HS-27A (cell line): ENCODE measurements at places on chromosomes 4 and X.

- no peak for DNase-seq
Measured at GRCh38 chr4:188246488-188246887, 107.2 kb downstream of the TRIML1 start.

DNA sequence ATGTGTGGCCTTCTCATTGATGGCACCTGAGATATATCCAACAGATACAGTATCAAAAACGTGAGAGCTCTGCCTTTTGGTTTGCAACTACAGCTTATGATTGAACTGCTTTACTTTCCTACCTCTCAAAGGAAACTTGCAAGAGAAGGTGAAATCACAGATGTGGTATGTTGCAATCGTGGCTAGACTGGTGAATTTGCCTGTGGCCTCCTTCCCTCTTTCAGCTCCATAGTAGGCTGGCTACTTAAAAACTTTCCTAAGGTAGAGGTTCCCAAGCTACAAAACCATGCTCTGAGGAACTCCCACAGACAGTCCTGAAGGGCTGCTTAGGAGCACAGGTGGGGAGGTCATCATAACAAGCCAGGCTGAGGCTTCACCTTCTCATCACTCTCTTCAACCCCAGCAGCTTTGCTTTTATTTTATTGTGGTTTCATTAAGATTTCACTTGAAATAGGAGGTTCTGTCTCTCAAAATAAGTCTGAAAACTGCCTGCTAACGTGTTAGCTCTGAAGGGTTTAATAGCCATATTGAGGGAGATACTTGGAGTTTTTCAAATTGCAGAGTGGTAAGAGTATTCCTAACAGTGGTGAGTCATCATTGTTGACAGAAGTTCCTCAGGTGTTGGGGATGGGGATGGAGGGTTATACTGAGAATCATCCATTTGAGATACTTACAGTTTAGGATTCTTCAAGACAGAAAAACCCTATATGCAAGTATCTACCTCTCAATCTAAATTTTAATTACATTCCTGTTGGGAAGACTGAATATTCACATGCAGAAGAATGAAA, 93.5 kb upstream of the UCP1 start:
- DNase-seq = no peak

DNA sequence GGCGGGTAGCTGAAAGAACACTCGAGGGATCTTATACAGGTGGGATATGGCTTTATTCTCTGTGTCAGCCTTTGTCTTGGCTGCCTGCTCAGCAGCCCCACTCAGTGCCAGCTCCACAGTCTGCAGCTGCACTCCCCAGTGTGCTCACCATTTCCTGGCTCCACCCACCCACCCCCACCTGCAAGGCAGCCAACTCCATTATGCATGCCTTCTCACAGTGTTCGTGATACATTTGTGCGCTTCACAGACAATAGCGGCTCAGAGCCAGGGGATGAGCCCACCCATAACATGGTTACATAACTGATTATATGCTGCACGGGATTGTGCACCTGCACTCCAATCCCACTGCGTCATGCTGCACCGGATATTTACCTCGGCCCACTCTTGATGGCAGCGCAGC, 8.8 kb upstream of the TMEM128 start:
- no peak for DNase-seq

- DNase-seq = peak; percentile 41
Measured at GRCh38 chrX:109732017-109732801, 848 bp downstream of the ACSL4 start.

DNA sequence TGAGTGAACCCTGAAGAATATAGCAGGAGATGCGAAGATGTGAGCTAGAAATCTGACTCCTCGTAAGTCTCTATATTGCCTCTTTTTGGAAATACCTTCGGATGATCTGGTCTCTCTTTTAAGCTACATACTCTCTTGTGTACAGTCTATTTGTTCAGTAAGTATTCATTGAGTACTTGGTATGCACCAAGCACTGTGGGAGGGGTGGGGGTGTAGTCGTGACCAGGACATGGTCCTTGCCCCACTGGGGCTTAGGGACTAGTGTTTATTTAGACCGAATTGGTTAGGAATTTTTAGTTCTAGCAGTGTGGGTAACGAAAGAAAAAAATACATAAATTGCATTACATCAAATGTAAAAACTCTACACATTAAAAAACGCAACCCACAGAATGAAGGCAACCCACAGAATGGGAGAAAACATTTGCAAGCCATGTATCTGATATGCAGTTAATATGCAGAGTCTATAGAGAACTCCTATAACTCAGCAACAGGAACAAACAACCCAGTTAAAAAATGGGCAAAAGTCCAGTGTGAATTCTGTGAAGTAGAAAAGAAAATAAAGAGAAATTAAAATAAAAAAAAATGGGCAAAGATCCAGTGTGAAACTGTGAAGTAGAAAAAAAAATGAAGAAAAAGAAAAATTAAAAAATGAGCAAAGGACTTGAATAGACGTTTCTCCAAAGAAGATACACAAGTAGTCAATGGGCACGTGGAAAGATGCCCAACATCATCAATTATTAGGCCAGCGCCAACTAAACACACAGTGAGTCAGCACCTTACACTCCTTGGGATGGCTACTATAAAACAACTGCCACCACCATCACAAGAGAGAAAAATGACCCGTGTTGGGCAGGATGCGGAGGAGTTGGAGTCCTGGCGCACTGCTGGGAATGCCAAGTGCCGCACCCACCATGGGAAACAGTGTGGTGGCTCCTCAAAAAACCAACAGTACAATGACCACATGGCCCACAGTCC, 43.8 kb downstream of the RGS12 start:
- no peak for DNase-seq

- DNase-seq = no peak
Measured at GRCh38 chr4:53113431-53114225, 251.5 kb downstream of the RASL11B start.

- DNase-seq = no peak
Measured at GRCh38 chr4:187485676-187486075, 509.9 kb upstream of the ZFP42 start.

GRCh38 chr4:187666697-187667494, 328.7 kb upstream of the ZFP42 start:
- no peak for DNase-seq

GRCh38 chrX:77977095-77977494, 7.7 kb upstream of the PGAM4 start:
- DNase-seq = no peak

DNA sequence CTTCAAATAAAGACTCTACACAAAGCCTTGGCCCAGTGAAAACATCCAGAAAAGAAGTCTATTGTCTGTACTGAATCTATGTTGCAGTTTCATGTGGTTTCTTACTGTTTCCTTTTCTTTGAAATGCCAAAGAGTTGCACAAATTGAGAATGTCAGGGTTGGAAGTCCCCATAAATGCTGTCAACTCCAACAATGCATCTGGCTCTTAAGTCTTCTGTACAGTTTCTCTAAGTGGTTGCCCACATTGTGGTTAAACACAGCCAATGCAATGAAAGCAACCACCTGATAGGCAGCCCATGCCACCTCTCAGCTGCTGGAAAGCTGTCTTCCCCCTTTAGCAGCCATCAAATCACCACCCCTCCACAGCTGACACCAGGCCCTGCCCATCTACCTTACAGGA, 67.2 kb upstream of the C1GALT1C1 start:
- DNase-seq = no peak

DNA sequence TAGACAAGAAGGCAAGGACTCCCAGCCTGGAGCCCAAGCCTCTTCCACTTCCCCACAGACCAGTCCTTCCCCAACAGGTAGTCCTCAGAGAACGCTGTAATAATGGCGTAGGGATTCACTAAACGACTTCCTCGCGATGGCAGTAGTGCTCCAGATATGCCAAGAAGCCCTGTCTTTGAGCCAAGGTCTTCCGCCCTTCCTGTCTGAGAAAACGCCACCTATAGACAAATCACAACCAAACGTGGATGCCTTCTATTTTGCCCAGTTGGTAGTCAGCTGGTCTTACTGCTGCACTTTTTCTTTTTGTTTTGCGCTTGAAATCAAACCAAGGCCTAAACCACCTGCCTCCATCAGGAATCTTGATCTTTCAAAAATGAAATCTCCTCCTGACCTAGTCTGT, 203.3 kb downstream of the OR13H1 start:
- no peak for DNase-seq

DNA sequence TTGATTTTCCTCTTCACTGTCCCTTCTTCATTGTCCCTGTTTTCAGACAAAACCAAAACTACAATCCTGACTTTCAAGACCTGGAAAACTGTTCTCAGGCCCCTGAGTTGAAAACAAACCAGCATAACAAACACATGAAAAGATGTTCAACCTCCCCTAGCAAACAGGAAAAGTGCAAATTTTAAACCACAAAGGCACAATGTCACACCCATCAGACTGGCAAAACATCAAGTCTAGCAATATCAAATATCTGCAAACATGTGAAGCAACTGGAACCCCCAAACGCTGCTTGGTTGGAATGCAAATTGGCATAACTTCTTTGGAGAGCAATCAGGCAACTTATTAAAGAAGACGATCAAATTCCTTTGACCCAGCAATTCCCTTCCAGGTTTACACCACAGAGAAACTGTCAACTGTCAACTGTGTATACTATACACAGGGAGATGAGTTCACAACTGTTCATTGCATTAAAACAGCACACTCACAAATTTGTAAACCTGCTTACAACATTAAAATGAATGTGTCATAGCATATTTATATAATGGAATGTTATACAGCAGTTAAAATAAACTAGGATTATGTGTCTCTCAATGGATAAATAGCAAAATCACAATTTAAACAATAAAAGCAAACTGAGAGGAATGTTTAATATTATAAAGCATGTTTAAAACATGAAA, 7.0 kb downstream of the USP46 start:
- no peak for DNase-seq

GRCh38 chrX:118254611-118255010, 91.3 kb upstream of the WDR44 start:
- peak; percentile 9 for DNase-seq

- no peak for DNase-seq
Measured at GRCh38 chr4:41927796-41928499, 7.3 kb upstream of the TMEM33 start.

- DNase-seq = no peak
Measured at GRCh38 chrX:135273162-135273561, 21.3 kb downstream of the ETDA start.

- DNase-seq = no peak
Measured at GRCh38 chr4:186502231-186502630, 53.1 kb downstream of the MTNR1A start.

DNA sequence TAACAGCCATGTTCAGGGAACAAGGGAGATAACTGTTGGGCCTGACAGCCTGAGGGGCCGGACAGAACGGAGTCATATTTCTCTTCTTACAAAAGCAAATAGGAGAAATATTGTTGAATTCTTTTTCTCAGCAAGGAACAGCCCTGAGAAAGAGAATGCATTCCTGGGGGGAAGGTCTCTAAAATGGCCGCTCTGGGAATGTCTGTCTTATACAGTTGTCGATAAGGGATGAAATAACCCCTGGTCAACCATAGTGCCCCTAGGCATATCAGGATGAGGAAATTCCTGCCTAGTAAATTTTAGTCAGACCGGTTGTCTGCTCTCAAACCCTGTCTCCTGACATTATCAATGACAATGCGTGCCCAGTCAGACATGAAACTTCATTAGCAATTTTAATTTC, 1925.5 kb downstream of the PCDH7 start:
- no peak for DNase-seq

DNA sequence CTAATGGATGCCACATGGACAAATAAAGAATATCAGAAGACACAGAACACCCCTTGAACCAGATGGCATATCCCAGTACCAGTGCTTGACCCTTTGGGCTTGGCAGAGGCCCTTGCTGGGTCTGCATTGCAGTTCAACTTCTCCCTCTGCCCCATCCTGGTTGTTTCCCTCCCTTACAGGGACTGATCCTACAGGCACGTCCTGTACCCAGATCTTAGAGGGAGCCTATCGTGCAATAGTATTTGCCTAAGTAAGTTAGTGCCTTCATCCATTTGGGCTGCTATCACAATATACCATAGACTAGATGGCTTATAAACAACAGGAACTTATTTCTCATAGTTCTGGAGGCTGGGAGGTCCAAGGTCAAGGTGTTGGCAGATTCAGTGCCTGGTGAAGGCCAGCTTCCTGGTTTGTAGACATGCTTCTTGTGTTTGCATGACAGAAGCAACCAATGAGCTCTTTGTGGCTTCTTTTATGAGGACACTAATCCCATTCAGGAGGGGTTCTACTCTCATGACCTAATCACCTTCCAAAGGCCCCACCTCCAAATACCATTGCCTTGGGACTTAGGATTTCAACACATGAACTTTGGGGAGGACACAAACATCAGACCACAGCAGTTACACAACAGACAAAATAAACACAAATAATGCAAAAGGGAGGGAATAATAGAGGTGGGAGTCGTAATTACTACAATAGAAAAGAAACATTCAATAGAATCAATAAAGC, 146.5 kb upstream of the MSX1 start:
- DNase-seq = no peak

- no peak for DNase-seq
Measured at GRCh38 chrX:24561121-24561520, 86.0 kb downstream of the PCYT1B start.

DNA sequence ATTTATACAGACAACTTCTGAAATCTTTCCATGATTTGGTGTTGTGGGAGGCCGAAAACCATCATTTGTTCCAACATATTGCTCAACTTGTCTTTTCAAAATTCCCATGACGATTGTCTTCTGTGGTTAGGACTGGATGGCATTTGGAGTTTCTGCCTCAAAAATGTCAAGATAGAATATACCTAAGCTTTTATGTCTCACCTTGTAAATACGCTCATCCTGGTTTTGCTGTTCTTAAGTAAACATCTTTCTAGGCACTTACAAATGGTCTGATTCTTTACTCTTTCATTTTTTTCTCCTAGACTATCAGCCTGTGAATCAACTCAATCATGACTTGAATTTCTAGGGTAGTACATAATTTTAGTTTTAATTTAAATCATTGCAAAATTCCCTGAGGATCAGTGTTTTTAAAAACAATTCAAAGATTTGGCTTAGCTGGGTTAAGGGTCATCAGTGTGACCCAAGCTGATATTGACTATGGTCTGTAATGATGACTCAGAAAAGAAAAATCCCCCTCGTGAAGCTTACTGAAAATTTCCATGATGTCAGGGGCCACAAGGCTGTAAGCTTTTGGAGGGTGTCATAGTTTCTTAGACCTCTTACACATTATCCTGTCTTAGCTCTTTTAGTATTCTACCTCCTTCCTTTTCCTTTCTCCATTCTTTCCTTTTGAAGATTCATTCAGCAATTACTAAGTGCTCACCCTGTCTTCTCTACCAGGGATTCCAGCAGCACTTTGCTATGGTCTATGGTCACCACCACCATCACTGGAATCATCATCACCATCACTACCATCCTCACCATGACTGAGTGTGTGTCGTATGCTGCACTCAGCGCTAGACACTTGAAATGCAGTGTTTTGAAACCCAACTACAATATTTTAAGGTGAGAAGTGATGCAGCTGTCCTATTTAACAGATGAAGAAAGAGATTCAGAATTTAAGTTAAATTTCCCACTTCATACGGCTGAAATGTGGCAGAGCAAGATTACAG, 124.4 kb downstream of the CPE start:
- peak; percentile 14 for DNase-seq

- no peak for DNase-seq
Measured at GRCh38 chr4:124414276-124415040, 298.1 kb downstream of the ANKRD50 start.

DNA sequence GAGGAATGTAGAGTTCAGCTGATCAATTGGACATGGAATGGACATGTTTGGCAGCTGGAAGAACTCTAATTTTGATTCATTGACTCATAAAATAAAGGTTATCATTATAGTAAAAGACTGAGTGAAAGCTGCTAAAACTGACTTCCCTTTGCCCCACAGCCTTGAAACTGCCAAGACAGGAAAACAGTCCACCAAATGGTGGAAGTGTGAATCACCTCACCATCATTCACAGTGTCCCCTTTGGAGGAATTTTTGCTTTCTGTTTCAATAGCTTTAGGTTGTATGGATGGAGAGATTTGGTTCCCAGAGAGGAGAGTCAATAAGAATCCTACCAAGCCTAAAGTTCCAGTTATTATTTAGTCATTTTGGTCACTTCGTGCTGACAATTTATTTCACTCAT, 20.8 kb upstream of the FREM3 start:
- no peak for DNase-seq
